ENCODE measurements at places on chromosomes 16 and 17. TPM values are rescaled to one million over a fixed set of nuclear protein-coding genes. Genes with fewer than 3 reads are reported as not detected.
A peak's percentile ranks its signal among the peaks of the same experiment; 100 is the strongest.

GRCh38 chr16:50928065-50928464, 186.2 kb downstream of the CYLD start:
- H3K27ac ChIP-seq = no peak overlapping the region
- no peak overlapping the region for H3K4me3 ChIP-seq
- H3K36me3 ChIP-seq = no peaks in the 10 kb centered on the region
- H3K27me3 ChIP-seq = no peaks in the 10 kb centered on the region
- no peaks in the 10 kb centered on the region for H3K4me1 ChIP-seq

DNA sequence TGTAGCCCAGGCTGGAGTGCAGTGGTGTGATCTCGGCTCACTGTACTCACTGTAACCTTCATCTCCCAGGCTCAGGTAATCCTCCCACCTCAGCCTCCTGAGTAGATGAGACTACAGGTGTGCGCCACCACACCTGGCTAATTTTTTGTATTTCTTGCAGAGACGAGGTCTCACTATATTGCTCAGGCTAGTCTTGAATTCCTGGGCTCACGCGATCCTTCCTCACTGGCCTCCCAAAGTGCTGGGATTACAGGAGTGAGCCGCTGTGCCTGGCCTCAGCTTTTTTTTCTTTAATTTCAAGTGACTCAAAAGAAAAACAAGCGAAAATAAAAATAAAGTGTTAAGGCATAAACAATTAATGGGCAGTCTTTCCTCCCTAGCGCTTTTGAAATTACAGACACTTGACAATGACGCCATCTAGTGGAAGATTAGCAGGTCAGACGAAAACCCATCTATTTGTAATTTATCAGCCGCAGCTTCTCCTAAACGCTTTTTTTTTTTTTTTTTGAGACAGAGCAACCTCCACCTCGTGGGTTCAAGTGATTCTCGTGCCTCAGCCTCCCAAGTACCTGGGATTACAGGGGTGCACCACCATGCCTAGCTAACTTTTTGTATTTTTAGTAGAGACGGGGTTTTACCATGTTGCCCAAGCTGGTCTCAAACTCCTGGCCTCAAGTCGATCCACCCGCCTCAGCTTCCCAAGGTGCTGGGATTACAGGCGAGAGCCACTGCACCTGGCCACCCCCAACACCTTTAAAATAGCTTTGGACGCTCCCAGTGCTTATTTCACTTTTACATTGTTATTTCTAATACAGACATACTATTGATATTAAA, 28.1 kb upstream of the PECAM1 start:
- no peak overlapping the region for H3K4me3 ChIP-seq
- DNase-seq = no peak
- no peak overlapping the region for H3K27ac ChIP-seq
- peaks cover 2% of the 10 kb centered on the region for H3K4me1 ChIP-seq
- H3K36me3 ChIP-seq = no peaks in the 10 kb centered on the region

- no peak overlapping the region for H3K4me3 ChIP-seq
- H3K36me3 ChIP-seq = peaks cover 21% of the 10 kb centered on the region
- peak; percentile 24 for DNase-seq
These were observed 18.9 kb downstream of the ARSG start for GRCh38 chr17:68310152-68310551.

PYDC1 gene
- not detected for total RNA-seq

GRCh38 chr16:50671644-50672260, 9.4 kb downstream of the SNX20 start:
- peaks cover 81% of the 10 kb centered on the region for H3K36me3 ChIP-seq
- peaks cover 30% of the 10 kb centered on the region for H3K4me1 ChIP-seq
- DNase-seq = peak; percentile 56

FAM20A gene
- total RNA-seq = not detected

DNA sequence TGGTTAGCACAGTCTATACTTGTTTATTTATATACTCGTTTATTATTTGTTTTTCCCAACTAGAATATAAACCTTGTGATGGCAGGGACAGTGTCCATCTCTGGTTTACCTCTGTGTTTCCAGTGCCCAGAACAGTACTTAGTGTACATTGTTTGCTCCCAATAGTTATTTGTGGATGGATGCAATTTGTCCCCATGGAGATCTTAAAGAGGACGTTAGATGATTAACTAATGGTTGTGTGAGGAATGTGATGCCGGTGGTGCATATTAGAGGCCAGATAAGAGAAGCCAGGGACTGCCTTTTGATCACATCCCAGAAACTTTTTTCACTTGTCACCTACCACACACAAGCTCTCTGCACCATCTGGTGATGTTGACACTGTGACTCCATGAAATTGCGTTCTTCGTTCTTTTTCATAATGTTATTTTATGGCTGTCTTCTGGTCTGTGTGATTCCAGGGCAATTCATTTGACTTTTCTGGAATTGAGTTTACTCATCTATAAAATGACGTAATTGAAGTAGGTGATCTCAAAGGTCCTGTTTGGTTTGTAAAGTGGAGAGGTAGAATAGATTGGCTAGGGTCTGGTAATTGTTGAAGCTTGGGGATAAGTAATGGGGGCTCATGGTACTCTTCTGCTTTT, 1.2 kb downstream of the COX10 start:
- H3K4me1 ChIP-seq = peaks cover 45% of the 10 kb centered on the region
- no peaks in the 10 kb centered on the region for H3K27me3 ChIP-seq
- DNase-seq = no peak
- H3K36me3 ChIP-seq = peaks cover 58% of the 10 kb centered on the region
- H3K27ac ChIP-seq = peak overlapping the region; percentile 68
- peak overlapping the region; percentile 96 for H3K4me3 ChIP-seq

IL34 gene
- 0.28 TPM for total RNA-seq

HMOX2 gene
- 75.2 TPM for total RNA-seq

DNA sequence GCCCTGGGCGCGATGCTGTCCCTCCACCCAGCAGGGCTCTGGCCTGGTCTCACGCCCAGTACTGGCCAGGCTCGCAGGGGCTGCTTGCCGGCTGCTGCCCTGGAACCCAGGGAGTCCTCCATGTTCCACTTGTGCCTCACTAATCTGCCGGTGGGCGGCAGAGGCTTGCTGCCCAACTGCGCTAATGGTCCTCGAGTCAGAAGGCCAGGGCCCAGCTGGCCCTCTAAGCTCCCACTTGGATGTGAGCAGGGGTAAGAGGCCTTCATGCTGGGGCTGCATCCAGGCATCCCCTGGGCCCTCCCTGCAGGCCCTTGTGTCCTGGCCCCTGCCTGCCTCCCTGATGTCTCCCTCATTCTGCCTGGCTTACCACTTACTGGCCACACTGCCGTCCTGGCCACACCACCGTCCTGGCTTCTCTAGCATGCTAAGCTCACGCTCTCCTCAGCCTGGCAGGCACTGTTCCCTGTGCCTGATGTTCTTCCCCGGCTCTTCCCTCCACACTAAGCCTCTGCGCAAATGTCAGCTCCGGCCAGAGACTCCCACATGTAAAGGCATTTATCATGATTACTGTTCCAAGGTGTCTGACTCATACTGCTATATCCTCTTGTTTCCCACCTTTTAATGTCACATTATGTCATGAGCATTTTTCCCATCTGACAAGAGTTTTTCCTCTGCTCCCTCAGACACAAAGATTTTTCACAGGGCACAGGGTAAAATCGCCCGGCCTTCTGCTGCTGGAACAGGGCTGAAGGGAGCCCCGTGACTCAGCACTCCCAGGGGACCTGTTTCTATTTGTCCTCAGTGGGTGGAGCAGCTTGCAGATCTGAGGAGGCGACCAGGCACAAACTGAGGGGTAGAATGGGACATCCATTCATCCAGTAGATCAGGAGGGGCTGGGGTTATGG, 15.9 kb downstream of the B9D1 start:
- no peak for DNase-seq
- H3K4me1 ChIP-seq = peaks cover 3% of the 10 kb centered on the region
- no peak overlapping the region for H3K4me3 ChIP-seq
- H3K27me3 ChIP-seq = peaks cover 1% of the 10 kb centered on the region
- no peaks in the 10 kb centered on the region for H3K36me3 ChIP-seq

TLCD3B gene
- total RNA-seq = 2.3 TPM

DNA sequence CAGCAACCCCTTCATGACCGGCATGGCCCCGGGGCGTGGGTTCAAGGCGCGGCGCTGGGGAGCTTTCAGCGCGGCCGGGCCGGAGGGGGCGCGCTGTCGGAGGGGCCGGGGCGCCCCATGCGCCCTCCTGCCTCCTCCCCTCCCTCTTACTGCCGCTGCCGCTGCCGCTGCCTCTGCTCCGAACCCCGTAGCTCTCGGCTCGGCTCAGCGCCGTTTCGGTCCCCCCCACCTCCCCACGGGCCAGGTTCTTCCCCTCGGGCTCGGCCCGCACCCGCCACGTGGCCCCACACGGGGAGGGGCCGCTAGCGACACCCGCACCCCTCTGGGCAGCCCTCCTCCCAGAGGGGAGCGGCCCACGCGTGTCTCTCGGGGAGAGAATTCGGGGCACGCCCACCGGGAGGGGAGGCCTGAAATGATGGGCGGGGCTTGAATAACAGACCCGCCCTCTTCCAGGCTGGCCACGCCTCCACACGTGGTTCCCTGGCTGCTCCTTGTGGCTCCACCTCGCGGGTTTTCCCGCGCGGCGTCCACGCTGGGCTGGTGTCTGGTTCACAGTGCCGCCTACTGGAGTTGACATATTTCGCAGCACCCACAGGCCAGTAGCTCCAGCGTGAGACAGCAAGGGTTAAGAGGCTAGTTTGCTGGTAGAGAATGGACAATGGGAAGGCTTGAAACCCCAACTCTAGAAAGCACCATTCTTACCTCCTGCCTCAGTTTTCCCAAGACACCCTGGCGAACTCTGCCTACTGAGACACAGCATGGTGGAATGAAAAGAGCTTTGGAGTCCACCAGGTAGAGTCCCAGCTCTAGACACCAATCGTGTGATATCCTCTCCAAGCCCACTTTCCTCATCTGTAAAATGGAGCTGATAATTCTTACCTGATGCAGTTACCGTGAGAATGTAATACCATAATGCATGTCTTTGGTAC, at the start of gene KCNH4:
Gene KCNH4, minus strand, starts transcription at position 221 of the 929 bp plus-strand sequence. Its CDS starts 197 bp downstream, at position 24.
- H3K27ac ChIP-seq = no peak within 1 kb of the TSS
- peaks cover 42% of the 10 kb centered on the region for H3K4me1 ChIP-seq
- peaks cover 3% of the 10 kb centered on the region for H3K36me3 ChIP-seq
- DNase-seq = peak; percentile 81
- H3K27me3 ChIP-seq = peaks cover 33% of the 10 kb centered on the region
- peak within 1 kb of the TSS; percentile 49 for H3K4me3 ChIP-seq

DNA sequence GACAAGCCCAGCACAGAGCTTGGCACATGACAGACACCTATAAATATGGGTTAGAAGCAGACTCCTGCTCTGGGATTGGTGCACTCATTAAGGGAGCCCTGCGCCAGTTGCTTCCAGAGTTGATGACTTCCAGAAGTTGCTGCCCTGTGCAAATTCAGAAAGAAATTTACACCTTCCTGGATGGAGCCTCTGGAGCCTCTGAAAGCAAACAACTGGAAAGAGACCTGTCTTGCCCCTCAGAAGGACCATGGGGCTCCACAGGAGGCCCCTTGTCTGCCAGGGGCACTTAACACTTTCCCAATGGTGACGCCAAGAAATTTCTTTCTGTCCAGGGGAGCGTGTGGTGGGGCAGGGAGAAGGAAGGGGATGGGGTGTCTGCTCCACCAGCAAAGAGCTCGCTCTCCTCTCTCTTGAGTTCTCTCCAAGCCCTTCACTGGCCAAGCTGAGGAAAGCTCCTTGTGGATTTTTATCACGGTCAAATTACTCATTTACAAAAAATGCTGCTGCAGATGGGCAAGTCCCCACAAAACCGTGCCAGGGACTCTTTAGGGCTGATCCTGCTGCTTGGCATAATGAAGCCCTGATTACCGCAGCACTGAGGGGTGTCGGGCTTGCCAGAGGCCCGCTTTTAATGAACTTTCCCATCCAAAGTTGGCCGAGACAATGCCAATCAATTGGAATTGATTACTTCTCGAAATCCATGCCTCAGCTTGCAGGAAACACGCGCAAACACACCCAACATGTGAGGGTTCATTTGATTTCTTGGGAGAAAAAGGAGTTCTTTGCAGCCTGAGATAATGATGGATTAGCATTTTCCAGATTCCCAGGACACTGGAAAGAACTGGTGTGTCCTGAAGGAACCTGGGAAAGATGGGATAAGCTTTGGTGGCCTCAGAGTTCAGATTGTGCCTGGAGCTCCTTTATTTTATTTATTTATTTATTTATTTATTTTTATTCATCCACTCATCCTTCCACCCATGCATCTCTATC, 583.6 kb upstream of the CDH5 start:
- H3K4me1 ChIP-seq = no peaks in the 10 kb centered on the region
- DNase-seq = no peak
- no peaks in the 10 kb centered on the region for H3K27me3 ChIP-seq
- no peak overlapping the region for H3K27ac ChIP-seq
- no peak overlapping the region for H3K4me3 ChIP-seq

DNA sequence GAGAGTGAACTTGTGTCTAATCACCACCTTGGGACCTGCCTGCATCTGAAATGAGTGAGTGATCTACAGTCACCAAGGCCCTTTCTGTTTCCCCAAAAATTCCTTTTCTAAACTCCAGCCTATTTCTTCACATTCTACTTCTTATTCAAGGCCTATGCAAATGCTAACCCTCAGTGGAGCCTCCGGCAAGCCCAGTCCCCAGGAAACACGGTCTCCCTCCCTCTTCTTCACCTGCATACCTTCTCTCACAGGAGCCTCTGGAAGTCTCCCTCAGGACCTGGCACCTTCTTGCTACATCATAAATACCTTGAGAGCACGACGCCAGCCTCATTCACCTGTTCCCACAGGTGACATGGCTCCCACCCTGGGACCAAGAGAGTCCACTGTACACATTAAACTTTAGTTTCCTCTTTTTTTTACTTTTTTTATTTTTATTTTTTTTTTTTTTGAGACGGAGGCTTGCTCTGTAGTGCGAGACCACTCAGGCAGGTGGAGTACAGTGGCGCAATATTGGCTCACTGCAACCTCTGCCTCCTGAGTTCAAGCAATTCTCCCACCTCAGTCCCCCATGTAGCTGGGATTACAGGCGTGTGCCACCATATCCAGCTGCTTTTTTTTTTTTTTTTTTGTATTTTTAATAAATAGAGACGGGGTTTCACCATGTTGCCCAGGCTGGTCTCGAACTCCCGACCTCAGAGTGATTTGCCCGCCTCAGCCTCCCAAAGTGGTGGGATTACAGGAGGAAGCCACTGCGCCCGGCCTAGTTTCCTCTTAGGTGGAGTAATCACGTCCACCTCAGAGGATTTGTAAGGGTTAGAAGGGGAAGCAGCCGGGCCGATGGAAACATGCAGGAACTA, 97.3 kb downstream of the ANKRD11 start:
- no peaks in the 10 kb centered on the region for H3K27me3 ChIP-seq
- H3K36me3 ChIP-seq = peaks cover 34% of the 10 kb centered on the region
- no peak overlapping the region for H3K27ac ChIP-seq
- DNase-seq = no peak
- peaks cover 21% of the 10 kb centered on the region for H3K4me1 ChIP-seq
- H3K4me3 ChIP-seq = no peak overlapping the region

DNA sequence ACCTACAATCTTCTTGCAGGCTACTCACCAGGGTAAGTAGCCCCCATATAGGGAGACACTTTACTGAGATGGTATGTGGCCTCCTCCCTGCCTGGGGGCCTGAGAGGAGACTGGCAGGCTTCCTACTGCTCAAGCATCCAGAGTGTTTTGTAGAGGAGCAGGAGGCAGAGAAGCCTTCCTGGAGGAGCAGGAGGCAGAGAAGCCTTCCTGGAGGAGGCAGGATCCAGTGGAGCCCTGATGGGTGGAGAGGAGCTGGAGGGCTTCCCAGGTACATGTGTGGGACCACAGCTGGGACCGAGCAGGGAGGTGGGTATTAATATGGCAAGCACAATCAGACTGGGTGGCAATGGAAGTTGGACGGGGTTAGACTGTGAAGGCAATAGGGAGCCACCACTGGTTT, 2.1 kb upstream of the ADGRG5 start:
- H3K4me3 ChIP-seq = no peak overlapping the region
- DNase-seq = no peak
- peaks cover 60% of the 10 kb centered on the region for H3K4me1 ChIP-seq
- no peaks in the 10 kb centered on the region for H3K36me3 ChIP-seq
- no peaks in the 10 kb centered on the region for H3K27me3 ChIP-seq

GRCh38 chr17:50853015-50853615, 13.0 kb downstream of the TOB1 start:
- DNase-seq = no peak
- H3K36me3 ChIP-seq = no peaks in the 10 kb centered on the region
- H3K27me3 ChIP-seq = peaks cover 34% of the 10 kb centered on the region
- no peak overlapping the region for H3K4me3 ChIP-seq

KARS1 gene
- 269 TPM for total RNA-seq

PRR11 gene
- total RNA-seq = 51.5 TPM
